Right ventricle myocardium superior (tissue), 1 donor: ENCODE measurements at places on chromosomes 12 and 14. TPM values are rescaled to one million over a fixed set of nuclear protein-coding genes. Genes with fewer than 3 reads are reported as not detected.

SLC38A4 gene
- 2.3 TPM for total RNA-seq

APPL2 gene
- 21.6 TPM for total RNA-seq

DNA sequence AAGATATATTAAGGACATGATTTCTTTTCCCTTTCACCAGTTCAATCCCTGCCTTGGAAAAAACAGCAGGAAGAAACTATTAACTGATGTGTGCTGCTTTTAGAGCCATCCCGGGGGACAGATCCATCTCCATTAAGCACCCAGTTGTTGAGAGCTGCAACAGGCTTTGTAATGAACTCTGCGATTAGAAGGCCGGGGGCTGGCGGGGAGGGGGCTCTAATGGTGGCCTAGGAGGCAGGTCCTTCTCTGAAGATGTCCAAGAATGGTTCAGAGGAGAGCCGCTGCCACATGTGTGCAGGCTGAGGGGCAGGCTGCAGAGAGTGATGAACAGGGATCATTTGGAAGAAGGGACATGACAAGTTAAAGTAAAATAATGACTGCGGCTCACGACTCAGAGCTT is 67.8 kb downstream of the GALNT8 start:
- DNase-seq = no peak

STYK1 gene
- total RNA-seq = not detected

- DNase-seq = no peak
Observed at GRCh38 chr14:31884776-31885379, 192.2 kb upstream of the ARHGAP5 start.

GPR162 gene
- total RNA-seq = 4.4 TPM

DNA sequence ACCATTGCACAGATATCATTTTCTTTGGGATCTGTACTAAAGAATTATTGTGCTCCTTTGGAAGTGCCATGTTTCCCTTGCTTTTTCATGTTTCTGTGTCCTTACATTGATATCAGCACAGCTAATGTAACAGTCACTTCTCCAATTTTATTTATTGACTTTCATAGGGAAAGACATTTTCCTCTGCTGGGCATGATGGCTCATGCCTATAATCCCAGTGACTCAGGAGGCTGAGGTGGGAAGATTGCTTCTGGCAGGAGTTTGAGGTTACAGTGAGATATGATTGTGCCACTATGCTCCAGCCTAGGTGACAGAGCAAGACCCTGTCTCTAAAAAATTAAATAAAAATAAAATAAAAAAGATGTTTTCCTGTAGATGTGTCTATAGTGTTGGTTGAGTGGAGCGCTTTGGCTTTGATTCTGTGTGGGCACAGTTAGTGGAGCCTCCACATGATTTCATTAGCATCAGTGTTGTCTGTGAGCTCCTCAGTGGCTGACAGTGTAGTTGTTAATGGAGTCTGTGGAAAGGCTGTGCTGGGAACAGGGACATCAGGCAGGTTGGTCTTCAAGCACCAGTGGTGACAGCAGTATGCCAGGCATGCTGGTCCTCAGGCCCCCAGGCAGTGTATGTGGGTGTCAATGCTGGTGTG is 7.4 kb downstream of the OAS2 start:
- no peak for DNase-seq

ARPC3 gene
- total RNA-seq = 90.1 TPM

BORCS5 gene
- 7.8 TPM for total RNA-seq

- DNase-seq = no peak
Observed at GRCh38 chr12:67709367-67709954, 60.9 kb downstream of the DYRK2 start.

ABCD2 gene
- total RNA-seq = 9.2 TPM

CLEC1A gene
- 2.5 TPM for total RNA-seq

DNA sequence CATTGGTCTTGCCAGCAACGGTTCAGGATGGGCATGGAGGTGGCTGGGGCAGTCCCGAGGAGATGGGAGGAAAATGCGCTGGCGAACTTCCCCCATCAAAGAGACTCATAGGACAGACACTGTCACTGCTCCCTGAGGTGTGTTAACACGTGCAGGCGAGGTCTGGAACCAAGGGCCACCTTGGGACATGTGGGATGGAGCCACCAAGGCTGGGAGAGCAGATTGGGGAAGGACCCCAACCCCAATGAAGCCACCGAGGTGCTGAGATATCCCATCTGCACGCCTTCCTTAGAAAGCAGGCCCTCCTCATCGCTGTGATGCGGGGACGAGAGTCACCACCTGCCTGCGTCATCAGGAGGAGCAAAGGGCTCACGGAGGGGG is 16.9 kb upstream of the BEGAIN start:
- DNase-seq = peak; percentile 12

GRCh38 chr12:98745578-98746391 is 100.7 kb downstream of the APAF1 start:
- DNase-seq = no peak

GRCh38 chr14:36971263-36971855 is 201.0 kb downstream of the SLC25A21 start:
- DNase-seq = no peak

DNA sequence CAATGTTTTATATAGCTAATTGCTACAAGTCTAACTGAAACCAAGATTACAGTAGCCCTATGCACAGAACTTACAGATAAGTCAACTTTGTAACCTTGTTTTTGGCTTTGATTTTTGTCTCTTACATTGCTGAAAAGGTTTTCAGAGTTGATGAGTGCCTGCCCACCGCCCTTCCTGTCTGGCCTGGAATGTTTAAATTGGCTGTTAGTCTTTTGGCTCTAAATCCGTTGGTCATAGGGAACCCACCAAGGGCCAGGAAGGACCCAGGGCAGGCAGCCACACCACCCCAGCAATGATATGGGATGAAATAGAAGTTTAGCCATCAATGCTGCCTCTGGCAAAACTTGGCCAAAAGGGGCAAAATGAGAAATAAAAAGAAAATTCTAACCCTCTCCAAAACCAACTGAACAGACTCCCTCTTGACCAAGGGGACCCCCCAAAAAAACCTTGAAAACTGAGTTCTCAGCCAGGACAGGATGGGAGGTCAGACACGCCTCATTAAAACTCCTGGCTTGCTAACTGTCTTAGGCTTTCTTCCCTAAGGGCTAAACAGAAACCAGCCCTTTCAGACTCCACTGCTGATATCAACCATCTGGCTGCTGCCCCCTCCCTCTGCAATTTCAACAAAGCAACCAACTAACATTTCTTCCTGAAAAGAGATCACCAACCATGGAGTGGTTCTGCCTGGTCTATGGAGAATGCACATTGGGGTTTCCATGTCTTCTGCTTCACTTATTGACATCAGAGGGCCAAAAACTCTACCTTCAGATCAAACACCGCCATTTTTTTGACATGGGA is 242.1 kb upstream of the NOS1 start:
- no peak for DNase-seq

DNA sequence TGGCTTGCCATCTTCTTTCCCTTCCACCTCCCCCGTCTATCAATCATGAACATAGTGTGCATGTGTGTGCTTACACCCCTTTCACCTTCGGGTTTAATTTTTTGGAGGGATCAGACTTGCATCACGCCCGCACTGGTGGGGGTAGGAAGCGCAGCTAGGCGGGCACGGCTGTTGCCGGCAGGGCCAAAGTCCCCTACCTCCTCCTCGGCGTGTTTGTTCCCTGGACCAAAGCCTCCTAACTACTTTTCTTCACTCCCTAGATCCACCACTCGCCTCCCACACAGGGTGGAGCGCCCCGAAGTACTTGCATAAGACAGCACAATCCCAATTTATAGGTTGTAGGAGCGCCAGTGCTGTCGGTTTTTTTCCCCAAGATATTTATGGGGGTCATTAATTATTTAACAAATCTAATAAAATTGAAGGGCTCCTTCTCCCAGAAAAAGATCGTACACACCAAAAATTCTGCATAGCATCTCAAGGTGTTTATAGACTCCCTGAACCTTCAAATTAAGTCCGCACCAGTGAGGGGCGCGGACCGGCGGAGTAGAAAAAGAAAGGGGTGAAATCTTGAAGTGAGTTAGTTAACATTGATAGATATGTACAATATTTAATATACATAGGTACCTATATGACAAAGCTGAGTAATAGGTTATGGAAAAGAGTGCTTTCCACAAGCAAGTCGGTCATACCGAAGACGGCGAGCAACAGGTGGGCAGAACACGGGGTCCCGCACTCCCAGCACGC is 717 bp downstream of the PKP2 start:
- peak; percentile 50 for DNase-seq

GRCh38 chr14:102437997-102438915 is 71.3 kb downstream of the ANKRD9 start:
- peak; percentile 91 for DNase-seq

DNA sequence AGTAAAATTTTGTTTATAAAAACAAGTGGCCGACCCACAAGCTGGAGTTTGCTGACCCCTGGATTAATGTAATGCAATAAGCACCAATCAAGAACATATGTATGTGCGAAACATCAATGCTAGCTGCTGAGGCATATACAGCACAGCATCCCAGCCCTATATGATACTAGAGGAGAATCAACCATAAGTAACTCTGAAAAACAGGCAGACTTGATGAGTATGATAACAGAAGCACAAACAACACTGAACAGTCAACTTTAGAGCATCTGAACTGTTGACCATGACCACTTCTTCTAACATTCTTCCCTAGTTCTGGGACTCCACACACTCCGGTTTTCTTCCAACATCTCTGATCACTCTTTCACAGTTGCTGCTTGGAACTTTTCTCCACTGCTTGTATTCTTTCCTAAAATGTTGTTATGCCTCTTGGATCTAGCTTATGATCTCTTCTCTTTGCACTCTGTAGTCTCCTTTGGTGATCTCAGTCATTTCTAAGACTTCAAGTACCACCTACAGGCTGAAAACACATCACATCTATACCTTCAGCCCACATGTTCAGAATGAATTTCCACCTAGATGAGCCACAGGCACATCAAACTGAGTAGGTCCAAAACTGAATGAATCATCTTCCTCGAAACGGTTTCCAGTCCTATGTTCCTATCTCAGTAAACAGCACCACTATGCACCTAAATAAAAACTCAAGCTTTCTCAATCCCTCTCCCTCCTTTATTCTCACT is 57.2 kb downstream of the STXBP6 start:
- no peak for DNase-seq

GRCh38 chr14:23299211-23299957 is 3.3 kb downstream of the PPP1R3E start:
- DNase-seq = no peak

GDF3 gene
- not detected for total RNA-seq

DNA sequence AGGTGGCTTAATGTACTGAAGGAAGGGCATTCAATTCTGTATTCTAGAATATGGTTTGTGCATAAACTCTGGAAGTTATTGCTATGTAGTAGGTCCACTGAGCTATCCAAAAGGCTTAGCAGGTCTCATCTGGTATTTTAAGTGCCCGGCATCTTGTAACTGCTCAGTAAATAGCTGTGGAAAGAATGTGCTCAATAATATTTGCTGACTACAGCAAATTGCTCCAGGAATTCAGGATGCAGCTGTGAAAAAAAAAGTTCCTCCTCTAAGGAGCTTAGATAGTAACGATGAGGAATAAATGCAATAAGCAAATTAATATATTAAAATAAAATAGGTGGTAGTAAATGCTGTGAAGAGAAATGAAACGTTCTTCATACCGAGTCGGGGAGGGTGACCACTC is 857.1 kb downstream of the AACS start:
- DNase-seq = no peak

DAD1 gene
- total RNA-seq = 124 TPM

DNA sequence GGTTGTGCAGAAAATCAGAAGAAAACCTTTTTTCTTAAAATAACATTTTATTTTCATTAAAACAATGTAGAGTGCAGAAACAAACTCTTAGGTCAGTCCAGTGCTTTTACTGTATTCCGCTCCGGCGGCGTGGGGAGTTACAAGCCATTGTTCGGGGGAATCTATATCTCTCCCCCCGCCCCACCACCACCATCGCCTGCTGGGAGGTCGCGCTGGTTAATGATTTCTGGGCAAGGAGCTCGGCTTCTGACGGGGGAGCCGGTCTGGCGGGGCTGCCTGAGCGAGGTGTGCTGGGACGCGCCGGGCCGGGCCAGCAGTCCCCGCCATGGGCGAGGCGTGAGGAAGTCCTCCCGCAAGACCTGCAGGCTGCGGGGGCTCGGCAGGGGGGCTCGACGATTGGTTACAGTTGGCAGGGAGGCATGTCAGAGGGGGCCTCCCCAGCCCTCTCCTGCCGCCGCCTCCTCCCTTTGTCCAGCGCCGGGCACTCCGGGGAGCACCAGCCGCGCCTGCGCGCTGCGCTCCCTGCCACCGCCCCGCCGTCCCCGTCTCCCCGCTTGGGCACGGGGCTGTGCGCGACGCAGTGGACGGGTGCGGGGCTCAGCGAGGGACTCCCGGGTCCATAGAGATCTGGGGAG is 1.0 kb upstream of the DUSP6 start:
- DNase-seq = peak; percentile 85

- no peak for DNase-seq
Observed at GRCh38 chr14:63155511-63156185, 48.6 kb upstream of the RHOJ start.

FSCB gene
- not detected for total RNA-seq

DNA sequence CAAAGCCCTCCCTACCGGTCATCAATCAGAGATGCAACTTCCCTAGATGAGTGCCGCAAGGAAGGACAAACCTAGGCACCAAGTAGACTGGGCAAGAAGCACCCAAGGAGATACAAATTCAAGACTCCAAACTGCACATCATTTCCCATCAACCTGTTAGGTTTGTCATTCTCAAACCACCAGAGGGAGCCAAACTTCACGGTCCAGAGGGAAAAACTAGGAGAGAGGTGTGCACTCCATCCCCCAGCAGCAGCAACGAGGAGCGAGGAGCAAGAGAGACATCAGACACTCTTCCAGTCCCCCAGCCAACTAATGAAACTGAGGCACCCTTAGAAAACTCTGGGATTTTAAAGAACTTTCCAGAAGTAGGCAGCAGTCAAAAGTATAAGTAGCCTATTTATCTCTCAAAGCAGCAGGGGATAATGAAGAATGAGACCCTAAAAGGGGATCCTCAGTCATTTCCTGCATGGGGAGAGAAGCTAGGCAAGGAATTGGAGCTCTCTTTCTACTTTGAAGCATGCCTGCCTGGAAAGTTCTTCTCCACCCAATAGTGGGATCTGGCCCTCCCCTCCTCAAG is 37.0 kb upstream of the NT5DC3 start:
- DNase-seq = no peak

DTX3 gene
- 21.7 TPM for total RNA-seq

TAS2R8 gene
- total RNA-seq = not detected

GPATCH2L gene
- 20.4 TPM for total RNA-seq

HOXC6 gene
- 0.30 TPM for total RNA-seq

RAB21 gene
- 163 TPM for total RNA-seq

DNA sequence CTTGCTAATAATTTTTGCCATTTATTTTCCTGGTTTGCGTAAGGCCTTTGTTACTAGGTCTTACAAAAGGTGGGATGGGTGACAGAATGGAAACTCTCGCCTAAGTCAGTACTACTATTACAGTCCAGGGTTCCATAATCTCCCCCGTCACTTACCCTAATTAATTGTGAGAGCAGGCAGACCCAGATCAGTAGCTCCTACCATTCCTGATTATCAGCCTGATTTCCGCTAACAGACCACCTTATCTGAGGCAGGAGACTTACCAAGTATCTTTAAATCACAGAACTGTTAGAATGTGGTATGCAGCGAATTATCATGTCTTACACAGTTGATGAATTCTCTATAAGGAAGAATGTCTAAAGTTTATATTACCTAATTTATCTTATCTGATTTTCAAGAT is 234.7 kb downstream of the FOXN3 start:
- DNase-seq = no peak

GRCh38 chr12:64938179-64938578 is 113.7 kb downstream of the TBC1D30 start:
- DNase-seq = no peak

- DNase-seq = peak; percentile 99
Observed at GRCh38 chr14:20454516-20455354, at the start of the genes APEX1 and OSGEP. APEX1 (plus strand) TSS chr14:20455226; CDS start chr14:20455646, 420 bp downstream. OSGEP (minus strand) TSS chr14:20454812; CDS start chr14:20454683, 129 bp downstream.
